ENCODE measurements at places on chromosomes 7 and 10.
A peak's percentile ranks its signal among the peaks of the same experiment; 100 is the strongest.

GRCh38 chr7:130131964-130132875 is 61.9 kb downstream of the KLHDC10 start:
- no peak for DNase-seq

DNA sequence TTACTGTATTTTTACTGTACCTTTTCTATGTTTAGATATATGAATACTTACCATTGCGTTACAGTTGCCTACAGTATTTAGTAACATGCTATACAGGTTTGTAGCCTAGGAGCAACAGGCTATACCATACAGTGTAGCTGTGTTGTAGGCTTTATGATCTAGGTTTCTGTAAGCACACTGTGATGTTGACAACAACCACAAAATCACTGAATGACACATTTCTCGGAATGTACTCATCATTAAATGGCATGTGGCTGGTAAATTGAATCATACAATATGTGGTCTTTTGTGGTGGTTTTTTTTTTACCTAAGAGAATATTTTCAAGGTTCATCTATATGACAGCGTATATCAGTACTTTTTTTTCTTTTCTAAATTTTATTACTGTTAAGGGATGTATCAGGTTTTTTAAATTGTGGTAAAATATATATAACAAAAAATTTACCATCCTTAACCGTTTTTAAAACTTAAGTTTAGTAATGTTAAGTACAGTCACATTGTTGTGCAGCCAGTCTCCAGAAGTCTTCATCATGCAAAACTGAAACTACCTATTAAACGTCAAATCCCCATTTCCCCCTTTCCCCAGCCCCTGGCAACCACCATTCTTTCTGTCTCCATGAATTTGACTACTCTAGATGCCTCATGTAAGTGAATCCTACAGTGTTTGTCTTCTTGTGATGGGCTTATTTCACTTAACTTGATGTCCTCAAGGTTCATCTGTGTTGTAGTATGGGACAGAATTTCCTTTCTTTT is 21.5 kb downstream of the BTAF1 start:
- no peak for DNase-seq

- DNase-seq = no peak
Observed at GRCh38 chr7:128103498-128104107, 72.4 kb upstream of the LRRC4 start.

GRCh38 chr7:897086-897485 is 20.7 kb downstream of the GET4 start:
- no peak for DNase-seq

GRCh38 chr7:27925573-27926201 is 185.7 kb downstream of the TAX1BP1 start:
- DNase-seq = no peak

DNA sequence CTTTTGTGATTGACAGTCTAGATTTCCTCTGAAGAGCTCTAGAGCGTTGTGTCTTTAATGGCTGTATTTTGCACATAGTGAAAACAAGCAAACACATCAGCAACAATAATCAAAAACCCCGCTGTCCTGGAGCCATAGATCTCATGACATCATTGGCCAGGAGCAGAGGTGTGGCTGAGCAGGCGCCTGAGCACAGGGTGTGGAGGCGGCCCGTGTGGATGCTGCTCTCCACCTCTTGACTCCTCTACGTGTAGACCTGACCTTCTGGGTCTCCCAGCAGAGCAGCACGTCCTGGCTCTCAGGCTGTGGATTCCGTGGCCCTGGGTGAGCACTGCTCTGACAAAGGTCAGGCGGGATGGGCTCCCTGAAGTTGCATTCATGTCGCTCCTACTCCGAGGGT is 63.0 kb upstream of the INSYN2A start:
- DNase-seq = no peak

DNA sequence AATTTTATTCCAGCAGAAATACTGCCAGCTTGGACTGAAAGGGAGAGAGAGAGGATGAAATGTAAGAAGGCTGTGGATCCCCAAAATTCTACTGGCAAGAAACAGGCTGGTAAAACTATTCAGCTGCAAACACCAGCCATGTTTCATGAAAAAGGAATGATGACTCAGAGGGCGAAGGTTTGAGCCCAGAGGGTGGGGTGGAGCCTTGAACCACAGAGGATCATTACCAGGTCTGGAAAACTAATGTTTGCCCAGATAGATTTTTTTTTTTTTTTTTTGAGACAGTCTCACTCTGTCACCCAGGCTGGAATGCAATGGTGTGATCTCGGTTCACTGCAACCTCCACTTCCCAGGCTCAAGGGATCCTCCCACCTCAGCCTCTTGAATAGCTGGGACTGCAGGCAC is 41.7 kb upstream of the NRF1 start:
- no peak for DNase-seq

DNA sequence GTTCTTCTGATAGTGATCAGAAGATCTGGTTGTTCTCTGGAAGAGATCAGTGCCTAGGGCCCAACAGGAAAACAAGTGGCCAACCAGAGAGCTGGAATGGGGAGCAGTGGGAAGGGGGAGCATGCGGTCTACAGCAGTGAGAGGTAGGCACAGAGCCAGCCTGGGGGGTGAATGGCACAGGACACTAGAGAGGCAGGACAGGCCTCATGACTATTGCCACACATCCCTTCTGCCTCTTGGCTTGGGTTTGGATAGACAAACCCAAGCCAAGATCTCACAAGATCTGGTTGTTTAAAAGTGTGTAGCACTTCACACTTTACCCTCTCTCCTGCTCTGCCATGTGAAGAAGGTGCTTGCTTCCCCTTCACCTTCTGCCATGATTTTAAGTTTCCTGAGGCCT is 224.4 kb downstream of the ARHGAP12 start:
- no peak for DNase-seq

DNA sequence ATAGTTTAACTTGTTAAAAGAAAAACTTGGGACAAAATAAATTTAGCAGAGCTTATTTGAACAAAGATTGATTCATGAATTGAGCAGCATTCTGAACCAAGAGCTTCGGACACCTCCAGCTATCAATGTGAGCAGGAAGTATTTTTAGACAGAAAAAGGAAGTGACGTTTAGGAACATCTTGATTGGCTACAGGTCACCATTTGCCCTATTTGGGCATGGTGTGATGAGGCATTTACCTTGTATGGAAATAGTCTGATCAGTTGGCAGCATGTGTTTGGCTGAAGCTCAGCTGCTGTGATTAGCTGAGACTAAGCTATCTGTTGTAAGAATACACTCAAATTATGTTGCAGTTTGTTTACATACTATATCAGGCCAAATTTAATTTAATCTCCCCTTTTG is 185.1 kb downstream of the ATRNL1 start:
- no peak for DNase-seq

GRCh38 chr7:129650056-129650758 is 38.7 kb downstream of the NRF1 start:
- DNase-seq = no peak

DNA sequence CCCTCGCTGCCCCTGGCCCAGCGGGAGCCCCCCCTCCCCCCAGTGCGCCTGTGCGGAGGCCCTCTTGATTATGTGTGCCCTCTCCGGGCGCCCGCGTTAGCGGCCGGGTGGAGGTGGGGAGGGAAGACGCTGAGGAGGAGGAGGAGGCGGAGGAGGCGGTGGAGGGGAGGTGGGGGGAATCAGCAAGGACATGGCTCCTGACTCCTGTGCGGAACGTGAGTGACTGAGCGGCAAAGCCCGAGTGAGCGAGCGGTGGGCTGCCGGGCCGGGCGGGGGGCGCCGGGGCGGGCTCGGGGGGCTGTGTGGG is 201 bp downstream of the MLLT10 start:
- no peak for DNase-seq

- peak; percentile 33 for DNase-seq
Observed at GRCh38 chr7:155857141-155857540, 44.9 kb upstream of the SHH start.

GRCh38 chr7:139035586-139036353 is at the start of gene ZC3HAV1L:
Gene ZC3HAV1L (minus strand): TSS chr7:139036042. CDS start chr7:139036017, 25 bp downstream.
- peak; percentile 92 for DNase-seq

- DNase-seq = no peak
Observed at GRCh38 chr7:30462179-30462578, 16.4 kb downstream of the NOD1 start.

DNA sequence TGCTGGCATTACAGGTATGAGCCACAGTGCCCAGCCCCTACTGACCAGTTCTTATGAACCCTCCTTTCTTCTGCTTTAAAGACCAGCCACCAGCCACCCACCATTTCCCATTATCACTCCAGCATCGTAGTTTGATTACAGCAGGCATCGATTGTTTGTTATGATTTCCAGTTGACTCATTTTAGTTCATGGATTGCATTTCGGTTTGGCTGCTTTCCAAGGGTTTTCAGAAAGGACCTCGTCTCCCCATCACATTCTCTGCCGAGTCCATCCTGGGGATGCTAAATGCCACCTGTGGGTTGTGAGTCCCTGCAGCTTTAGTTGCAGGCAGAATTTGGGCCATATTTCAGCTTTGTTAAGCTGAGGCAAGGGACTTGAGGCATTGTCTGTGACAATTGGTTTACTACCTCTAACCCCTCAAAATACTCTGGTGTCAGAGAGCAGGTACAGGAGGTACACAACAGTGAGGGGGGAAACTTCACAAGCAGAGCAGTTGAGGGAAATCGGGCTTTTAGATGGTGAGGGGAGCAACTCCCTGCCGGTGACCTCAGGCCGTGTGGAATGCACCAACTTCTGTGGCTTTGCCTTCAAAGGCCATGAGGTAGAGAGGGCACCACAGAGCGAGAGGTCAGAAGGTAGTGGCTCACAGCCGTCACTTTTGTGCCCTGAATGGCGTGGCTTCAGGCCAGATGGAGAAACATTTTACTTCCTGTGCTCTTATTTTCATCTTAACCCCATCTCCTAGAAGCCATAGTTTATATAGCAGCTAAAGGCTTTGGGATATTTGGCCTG is 203.8 kb downstream of the CCDC3 start:
- DNase-seq = no peak

- DNase-seq = no peak
Observed at GRCh38 chr10:75776738-75777504, 345.5 kb downstream of the LRMDA start.

DNA sequence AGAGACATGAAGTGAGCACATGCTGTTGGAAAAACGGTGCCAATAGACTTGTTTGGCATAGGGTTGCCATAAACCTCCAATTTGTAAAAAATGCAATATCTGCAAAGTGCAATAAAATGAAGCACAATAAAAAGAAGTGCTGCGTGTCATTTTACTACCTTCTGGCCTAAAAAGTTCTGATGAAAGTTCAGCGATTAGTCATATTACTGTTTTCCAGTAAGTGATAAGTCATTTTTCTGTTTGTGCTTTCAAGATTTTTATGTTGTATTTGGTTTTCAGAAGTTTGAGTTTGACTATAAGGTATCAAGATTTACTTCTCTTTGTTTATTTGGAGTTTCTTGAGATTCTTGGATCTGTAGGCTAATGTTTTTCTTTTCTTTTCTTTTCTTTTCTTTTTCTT is 16.8 kb downstream of the AOAH start:
- DNase-seq = no peak

DNA sequence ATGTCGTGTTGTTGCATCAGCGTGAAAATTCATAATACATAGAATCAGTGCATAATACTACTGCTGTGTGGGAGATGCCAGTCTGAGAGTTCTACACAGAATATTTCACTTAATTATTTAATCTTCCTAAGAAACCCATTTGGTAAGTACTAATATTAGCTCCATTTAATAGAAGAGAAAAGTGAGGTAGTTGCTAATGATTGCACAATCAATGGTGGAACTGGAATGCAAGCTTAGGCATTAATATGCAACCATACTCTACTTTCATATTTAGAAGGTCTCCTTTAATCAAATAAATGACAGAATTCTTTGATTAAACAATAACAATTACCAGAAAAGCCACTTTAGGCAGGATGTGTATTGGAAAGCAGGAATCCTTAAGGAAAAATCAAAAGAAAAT is 660.7 kb upstream of the PHF14 start:
- DNase-seq = no peak

GRCh38 chr7:36661135-36661840 is 63.0 kb downstream of the AOAH start:
- DNase-seq = no peak

GRCh38 chr7:463362-463781 is 56.3 kb downstream of the PDGFA start:
- no peak for DNase-seq

DNA sequence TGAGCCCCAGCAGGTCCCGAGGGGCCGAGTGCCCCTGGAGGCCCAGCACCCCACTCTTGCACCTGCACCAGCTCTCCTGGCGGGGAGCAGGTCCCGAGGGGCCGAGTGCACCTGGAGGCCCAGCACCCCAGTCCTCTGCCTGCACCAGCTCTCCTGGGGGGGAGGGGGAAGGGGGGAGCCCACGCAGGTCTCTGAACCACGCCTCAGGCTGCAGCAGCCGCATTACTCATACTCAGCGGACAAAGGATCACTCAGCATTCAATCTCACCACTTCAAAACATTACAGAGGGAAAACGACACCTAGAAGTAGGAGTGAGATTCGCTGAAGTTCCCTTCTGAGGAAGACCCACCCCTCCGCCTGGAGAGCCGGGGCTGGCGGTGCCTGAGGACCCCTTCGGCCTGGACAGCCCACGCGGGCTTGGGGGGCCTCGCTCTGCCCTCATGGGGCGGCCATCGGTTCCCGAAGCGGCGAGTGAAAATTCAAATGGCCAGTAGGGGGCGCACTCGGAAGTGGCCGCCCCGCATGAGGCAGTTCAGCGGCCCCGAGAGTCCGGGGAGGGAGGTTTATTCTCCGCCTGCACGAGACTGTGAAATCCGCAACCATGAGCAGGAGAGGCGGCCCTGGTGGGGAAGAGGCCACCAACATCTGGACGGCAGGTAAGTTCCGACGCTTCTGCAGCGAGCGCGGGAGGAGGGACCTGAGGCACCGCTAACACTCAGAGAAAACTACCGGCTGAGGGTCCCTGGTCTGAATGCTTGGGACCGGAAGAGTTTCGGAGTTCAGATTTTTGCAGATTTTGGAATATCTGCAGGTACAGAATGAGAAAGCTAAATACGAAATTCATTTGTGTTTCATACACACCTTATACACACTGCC is 1.1 kb upstream of the GPER1 start:
- peak; percentile 81 for DNase-seq

- DNase-seq = no peak
Observed at GRCh38 chr7:98621573-98622482, 4.7 kb downstream of the NPTX2 start.

DNA sequence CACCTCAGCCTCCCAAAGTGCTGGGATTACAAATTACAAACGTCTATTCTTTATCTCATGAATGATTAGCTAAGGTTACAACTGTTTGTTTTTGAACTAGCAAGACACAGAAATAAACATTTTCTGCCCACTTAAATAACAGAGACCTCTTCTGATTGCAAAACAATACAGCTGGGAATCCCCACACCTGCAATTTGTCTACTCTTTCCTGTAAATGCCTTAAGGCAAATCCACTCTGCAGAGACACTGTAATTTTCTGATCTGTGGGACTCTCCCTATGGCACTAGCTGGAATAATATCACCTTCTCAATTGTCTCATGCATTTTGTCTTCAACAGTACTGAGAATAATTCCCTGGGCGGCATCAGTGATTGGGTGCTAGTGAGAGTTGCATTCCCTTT is 149.3 kb upstream of the FAM3C start:
- no peak for DNase-seq
